Articular chondrocyte of knee joint (primary cell): ENCODE measurements at places on chromosomes 4 and X. TPM values are rescaled to one million over a fixed set of nuclear protein-coding genes. Genes with fewer than 3 reads are reported as not detected.

The TBX22 gene
- total RNA-seq: not detected in 2 replicates

The HDX gene
- total RNA-seq: 6.9 and 8.0 TPM in 2 replicates

The HPSE gene
- 2.6 and 2.7 TPM in 2 replicates for total RNA-seq

The COX7B2 gene
- not detected in 2 replicates for total RNA-seq

The GYPE gene
- 1.6 and 2.1 TPM in 2 replicates for total RNA-seq

The NIPAL1 gene
- total RNA-seq: 0.26 and 0.54 TPM in 2 replicates

The CHRNA9 gene
- total RNA-seq: not detected in 2 replicates
